ENCODE measurements at places on chromosomes 7 and 10.

GRCh38 chr7:29539471-29539870 lies 24.2 kb upstream of the PRR15 start:
- DNase-seq = no peak

- no peak for DNase-seq
These were observed 22.8 kb downstream of the CYP17A1 start for GRCh38 chr10:102814453-102814871.

- DNase-seq = no peak
These were observed 13.4 kb downstream of the TNS3 start for GRCh38 chr7:47568547-47568946.

DNA sequence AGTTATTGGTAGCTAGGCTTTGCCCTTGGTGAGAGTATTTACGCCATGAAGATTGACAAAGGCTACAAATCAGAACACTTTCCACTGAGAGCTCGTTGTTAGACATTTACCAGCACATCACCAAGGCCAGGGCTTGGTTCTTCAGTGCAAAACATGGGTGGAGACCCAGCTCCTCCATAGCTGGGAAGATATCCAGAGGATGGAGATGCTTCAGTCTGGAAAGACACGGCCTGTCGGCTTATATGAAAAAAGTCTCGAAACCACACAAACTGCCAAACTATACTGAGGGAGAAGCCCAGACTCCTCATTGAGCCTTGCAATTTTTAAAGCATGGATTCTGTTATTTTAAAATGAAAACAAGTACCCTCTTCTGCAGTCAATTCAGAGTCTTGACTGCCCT lies 83.4 kb upstream of the ANLN start:
- no peak for DNase-seq

GRCh38 chr10:52383088-52383487 lies 69.0 kb downstream of the DKK1 start:
- no peak for DNase-seq

GRCh38 chr7:20329389-20330238 lies 1.1 kb upstream of the ITGB8 start:
- DNase-seq = peak; percentile 87

DNA sequence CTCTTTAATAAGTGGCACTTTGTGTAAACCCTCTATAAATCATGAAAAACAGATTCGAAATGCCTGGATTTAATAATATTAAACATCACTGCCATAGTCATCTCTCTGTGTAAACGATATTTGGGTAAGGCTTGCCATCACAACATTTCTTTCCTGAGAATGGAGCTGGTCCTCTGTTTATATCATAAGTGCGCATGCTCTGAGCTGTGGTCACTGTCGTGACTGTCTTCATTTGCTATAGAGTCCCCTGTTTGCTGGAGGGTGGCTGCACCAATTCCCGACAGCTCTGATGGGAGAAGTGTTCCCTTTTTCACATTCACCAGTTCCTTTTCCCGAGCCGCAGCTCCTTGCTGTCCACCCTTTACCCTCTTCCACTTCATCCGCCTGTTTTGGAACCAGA lies 50.4 kb upstream of the AGMO start:
- DNase-seq = no peak

GRCh38 chr10:98172073-98172472 lies 37.6 kb downstream of the R3HCC1L start:
- no peak for DNase-seq
